ENCODE measurements at places on chromosomes 6 and 20. TPM values are rescaled to one million over a fixed set of nuclear protein-coding genes. Genes with fewer than 3 reads are reported as not detected.

The PLCB4 gene
- total RNA-seq, result 26.2 TPM

GRCh38 chr6:132084811-132085509 is 133.8 kb upstream of the CCN2 start:
- no peak for DNase-seq

DNA sequence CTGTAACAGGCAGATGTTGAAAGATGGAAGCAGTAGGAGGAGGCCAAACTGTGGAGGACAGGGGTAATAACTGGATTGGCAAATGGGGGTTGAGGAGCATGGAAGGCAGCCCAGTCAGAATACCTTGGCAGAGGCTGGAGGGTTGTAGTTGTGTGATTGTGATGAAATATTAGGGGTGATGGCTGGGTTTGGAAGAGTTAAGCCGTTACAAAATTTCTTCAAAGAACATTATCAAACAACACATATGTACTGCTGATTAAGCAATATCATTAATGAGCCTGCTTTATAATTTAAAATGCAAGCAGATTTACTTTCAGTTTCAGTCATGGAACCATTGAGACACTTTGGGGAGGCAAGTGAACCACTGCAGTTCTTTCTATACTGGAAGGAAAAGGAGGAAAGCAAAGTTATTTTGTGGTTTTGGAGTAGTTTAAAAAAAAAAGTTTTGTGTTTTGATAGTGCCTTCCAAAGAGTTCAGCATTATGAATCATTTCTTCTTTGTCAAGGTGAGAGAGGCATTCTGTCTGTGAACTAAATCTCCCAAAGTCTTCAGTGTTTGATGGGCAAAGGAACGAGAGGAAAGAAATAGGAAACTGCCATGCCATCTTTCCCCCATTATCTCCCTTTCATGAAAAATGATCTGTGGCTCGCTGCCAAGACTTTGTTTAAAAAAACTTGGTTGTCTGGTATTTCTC is 20.7 kb downstream of the FOXO3 start:
- DNase-seq, result no peak

GRCh38 chr20:39857187-39857586 is 831.8 kb downstream of the MAFB start:
- no peak for DNase-seq

The OR2B2 gene
- total RNA-seq, result not detected

The C6orf52 gene
- total RNA-seq, result 0.66 TPM

DNA sequence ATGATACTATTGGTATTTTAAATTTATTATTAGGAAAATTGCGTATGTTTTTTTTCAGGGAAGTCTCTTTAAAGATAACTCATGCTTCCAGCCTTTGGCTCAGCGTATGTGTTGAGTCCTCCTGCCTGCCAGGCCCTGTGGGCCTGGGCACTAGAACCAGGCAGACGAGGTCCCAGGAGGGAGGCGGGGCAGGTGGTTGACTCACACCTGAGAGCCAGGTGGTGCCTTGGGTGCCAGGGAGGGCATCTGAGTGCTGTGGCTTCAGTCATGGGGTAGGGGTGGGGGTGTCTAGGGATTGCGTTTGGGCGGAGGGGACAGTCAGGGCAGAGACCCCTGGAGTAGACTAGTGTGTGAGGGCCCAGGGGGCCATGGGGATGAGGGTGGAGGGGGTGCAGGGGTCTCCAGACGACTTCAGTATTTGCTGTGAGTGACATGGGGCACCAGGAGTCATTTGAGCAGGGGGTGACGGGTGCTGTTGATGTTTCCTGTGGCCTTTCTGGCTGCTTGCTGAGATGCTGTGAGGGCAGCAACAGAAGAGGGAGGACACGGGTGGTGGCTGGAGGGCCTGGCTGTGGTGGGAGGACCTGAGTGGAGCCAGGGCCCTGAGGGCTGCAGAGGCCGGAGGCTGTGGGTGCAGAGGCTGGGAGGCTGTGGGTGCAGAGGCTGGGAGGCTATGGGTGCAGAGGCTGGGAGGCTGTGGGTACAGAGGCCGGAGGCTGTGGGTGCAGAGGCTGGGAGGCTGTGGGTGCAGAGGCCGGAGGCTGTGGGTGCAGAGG is 14.8 kb upstream of the ADRM1 start:
- DNase-seq, result no peak

DNA sequence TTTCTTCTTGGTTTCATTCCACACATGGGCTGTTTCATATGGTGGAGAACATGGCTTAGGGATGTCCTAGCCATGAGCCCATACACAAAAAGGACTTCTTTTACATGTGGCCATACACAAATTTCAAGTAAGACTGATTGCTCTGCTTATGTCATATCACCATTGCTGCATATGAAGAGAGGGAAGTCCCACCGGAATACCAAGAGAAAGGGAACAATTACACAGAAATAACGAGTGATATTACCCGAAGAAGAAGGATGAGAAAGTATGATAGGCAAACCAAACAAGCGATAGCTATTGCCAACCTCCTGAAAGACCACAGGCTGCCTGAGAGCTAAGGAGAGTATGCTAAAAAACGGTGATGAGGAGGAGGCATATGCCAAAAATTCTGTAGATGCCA is 70.5 kb upstream of the TNFRSF21 start:
- no peak for DNase-seq
